COR-L47 (cell line): ENCODE measurements at places on chromosomes 12 and 14.

DNA sequence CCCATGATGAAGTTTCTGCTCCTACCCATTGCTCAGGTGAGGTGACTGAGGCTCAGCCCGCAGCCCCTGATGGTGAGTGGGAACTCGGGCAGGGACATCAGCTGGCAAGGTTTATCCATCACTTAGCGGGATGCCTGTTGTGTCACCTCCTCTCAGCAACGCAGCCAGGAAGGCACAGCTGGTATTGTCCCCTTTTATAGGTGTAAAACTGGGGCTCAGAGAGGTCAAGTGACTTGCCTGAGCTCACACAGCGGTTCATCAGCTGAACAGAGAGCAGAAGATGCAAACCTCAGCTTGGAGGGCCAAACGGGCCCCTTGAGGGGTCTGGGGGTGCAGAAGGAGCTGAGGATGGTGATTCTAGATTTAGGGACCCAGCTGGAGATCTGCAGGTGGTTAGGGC, 143.6 kb downstream of the PHETA1 start:
- no peak for DNase-seq

DNA sequence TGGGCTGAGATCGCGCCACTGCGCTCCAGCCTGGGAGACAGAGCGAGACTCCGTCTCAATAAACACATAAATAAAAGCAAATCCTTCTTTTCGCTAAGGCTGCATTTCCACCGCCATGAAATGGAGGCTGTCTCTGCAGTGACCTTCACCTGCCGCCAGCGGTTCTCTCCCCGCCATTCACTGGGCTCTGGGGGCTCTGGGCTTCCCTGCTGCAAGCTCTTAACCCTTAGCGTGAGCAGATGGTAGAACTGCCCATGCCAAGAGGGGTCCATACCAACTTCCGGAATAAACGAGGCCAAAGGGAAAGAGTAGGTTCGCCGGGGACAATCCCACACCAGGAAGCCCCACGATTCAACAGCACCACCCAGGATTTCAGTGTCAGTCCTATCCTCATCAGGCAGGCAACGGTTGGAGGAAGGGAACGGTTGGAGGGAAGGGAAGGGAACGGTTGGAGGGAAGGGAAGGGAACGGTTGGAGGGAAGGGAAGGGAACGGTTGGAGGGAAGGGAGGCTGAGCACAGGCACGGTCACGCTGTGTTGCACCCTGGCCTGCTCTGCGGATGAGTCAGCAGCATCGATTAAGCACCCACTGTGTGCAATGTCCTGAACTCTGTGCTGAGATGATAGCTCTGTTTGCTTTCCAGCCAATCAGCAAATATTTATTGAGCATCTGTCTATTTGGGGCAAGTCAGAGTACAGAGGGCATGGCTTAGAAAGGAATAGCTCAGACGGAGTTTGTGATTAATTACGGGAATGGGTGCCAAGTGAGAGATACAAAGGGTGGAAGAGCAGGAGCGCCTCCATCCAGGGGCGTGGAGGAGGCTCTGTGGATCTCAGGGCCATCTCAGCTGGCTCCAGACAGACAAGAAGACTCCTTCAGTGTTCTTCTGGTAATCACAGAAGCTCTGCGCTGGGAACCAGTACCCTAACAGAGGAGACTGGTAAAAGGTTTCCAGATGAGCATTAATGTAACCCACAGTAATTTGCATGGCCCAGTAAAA, 77.9 kb downstream of the NINJ2 start:
- DNase-seq = no peak

- DNase-seq = no peak
Measured at GRCh38 chr12:106113824-106114446, 24.8 kb downstream of the NUAK1 start.

DNA sequence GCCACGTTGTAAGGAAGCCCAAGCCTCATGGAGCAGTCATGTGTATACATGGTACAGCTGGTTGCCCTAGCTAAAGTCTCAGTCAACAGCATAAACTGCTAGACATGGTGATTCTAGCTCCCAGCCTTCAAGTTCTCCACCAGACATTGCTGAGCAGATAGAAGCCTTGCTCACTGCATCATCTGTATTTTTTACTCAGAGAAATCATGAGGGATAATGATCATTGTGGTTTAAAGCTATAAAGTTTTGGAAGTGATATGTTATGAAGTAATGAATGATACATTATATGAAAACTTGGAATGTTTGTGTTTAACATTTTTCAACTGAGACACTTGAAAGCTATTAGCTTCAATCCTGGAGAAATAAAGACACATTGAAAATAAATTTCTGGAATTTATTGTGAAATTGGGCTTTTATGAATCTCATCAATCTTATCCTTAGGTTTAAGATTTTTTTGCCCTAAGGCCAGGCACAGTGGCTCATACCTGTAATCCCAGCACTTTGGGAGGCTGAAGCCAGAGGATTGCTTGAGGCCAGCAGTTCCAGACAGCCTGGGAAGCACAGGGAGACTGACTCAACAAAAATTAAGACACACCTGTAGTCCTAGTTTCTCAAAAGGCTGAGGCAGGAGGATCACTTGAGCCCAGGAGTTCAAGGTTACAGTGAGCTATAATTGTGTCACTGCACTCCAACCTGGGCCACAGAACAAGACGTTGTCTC, 5.6 kb upstream of the NFATC4 start:
- no peak for DNase-seq

- no peak for DNase-seq
Measured at GRCh38 chr12:66035288-66035966, 95.1 kb downstream of the LLPH start.

DNA sequence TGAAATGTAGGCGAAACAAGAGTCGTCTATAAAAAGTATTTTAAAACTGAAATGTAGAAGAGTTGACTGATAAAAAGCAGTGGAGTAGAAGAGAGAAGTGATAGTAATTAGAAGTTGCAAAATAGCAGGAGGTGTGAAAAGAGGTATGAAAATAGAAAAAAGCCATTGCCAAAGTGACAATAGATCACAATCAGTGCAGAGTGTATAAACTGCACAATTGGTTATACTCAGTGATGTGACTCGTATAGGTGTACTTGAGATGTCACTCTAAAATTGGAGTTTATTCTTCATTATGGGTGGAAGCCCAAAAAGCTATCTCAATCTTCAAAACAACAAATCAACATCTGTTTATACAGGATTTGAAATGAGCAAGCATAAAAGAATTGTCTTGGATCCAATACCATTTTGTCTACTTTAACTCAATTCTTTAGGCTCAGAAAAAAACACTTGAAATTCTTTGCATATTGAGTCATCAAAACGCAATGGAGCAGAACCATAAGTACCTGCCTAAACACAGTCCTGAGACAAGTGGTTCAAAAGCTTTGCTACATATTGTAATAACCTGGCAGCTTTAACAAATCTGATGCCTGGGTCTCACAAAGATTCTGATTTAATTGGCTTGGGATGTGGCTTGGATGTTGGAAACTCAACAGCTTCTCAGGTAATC, 8.8 kb downstream of the IKBIP start:
- no peak for DNase-seq

DNA sequence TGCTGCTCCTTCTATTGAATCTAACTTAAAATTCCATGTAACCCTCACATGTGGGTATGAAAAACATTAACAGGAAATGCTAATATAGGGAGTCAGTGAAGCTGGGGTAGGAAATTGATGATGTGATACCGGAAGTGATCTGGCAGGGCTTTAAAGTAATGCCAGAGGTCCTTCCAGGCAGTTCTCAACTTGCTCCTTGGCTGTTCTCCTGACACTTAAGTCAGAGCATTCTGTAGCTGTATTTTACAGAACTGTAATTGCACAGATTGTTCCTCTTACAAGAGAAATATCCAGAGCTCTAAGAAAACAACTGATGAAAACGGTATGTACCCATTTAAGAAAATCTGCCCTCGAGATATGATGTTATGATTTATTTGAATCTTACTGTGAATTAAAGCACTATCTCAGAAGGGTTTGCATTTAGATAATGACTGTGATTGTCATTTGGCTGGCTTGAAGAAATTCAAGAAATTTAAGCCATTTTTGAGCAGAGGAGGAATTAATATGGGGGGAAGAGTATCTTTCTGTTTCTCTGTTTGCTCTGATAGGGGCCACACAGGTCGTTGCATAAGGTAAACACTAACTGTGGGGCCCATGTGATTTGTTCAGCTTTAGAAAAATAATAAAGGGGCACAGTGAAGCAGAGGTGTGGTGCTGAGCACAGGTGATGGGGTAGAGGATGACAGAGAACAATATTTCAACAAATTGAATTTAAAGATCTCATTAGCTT, 88.4 kb downstream of the BBS10 start:
- DNase-seq = no peak

DNA sequence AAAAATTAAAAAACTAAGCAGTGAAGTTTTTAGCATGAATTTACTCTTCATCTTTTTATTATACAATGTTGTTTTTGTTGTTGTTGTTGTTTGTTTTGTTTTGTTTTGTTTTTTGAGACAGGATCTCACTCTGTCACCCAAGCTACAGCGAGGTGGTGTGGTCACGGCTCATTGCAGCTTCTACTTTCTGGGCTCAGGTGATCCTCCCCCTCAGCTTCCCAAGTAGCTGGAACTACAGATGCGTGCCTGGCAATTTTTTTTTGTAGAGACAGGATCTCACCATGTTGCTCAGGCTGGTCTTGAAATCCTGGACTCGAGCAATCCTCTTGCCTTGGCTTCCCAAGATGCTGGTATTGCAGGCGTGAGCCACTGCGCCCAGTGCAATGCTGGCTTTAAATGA, 11.3 kb downstream of the PPFIBP1 start:
- no peak for DNase-seq

DNA sequence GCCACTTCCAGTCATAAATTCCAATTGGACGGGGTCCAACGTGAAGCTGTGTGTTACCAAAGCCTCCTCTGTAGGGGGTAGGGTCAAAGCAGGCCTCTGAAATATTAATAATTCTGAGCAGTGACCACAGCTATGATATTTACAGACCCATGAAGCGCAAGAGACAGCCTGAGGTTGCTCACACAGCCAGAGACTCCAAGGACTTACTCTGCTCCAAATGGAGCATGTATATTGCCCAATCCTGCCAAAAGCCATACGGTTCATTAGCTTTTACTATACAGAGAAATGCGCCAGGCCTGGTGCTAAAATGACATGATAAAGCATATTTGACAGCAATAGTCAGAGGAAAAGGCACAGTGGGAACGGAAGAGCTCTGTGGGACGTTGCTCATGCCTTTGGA, 151.3 kb downstream of the PAH start:
- no peak for DNase-seq

- no peak for DNase-seq
Measured at GRCh38 chr12:15528666-15529065, 206.4 kb downstream of the PTPRO start.

DNA sequence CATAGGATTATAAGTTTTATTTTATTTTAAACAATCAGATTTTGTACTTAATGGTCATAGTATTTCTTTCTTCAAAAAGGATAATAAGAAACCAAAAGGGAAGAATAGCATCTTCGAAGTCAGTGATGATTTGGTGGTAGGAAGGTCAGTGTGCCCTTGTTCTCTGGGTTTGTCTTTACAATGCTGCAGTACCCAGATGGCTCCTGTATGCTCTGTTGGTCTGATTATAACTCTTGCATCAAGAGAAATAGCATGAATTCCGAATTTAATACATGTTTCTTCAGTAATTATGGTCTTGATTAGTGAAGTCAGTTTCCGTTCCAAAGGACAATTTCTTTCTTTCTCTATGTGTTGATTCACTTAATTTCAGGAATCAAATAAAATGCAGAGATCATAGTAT, 180.2 kb downstream of the TMTC2 start:
- no peak for DNase-seq

DNA sequence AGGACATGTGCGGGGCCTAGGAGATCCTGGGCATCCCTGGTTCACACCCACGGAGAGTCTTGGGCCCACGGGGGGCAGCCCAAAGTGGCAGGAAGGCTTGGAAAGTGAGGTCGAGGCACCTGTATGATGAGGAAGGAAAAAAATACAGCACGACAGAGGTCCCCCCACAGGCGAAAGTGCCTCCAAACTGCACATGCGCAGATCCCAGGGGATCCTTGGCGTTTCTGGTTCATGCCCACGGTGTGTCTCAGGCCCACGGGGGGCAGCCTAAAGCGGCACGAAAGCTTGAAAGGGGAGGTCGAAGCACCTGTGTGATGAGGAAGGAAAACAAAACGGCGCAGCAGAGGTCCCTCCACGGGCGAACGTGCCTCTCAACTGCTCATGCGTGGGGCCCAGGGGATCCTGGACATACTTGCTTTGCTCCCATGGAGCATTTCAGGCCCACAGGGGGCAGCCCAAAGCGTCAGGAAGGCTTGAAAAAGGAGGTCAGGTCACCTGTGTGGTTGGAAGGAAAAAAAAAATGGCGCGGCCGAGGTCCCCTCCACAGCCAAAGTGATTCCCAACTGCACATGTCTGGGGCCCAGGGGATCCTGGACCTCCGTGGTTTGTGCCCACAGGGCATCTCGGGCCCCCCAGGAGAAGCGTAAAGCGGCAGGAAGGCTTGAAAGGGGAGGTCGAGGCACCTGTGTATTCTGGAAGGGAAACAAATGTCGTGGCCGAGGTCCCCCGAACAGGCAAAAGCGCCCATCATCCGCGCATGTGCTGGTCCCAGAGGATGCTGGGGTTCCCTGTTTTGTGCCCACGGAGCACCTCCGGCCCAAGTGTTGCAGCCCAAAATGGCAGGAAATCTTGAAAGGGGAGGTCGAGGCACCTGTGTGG, 582.6 kb downstream of the ALG10 start:
- DNase-seq = no peak
